ENCODE measurements at places on chromosomes 6 and 20. TPM values are rescaled to one million over a fixed set of nuclear protein-coding genes. Genes with fewer than 3 reads are reported as not detected.

SFT2D1 gene
- total RNA-seq: 58.0 TPM

- no peak for DNase-seq
These were observed 138.3 kb upstream of the CDH4 start for GRCh38 chr20:61113731-61114130.

- no peak for DNase-seq
These were observed 20.7 kb downstream of the FAM50B start for GRCh38 chr6:3869632-3870527.

- DNase-seq: peak; percentile 57
These were observed at the start of gene CST2 for GRCh38 chr20:23826541-23827021. Gene CST2 (minus strand): TSS chr20:23826729. CDS start chr20:23826660, 69 bp downstream.

DNA sequence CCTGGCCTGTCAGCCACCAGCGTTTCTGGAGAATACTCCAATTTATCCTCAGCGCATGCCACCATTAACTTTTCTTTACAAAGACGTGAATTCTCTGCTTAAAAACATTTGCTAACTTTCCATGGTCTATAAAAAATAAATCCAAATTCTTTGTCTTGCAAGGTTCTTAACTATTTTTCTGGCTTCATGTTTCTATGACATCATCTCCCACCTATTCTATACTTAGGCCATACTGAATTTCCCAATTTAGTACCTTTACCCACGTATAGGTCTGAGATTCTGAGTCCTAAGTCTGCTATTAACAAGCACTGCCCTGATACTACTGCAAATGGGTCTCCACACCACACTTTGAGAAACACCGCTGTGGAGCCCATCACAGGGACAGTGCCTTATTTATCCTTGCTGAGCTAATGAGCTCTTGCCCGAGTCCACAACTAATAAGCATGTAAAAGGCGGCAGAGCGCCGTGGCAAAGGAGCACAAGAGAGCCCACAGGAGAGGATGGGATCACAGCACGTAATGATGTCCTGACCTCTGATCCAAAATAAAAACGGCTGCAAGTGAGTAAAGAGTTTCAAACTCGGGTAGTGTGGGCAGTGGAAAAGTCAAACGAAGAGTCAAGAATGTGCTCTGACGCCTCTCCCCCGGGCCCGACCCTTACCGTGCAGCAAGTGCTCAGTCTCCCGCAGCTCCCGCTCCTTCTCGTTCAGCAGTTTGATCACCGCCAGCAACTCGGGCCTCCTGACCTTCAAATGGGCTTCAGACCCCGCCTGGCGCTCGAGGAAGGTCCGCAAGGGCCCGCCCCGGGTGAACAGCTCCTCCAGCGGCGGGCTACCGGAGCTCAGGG is 519 bp downstream of the MTRF1L start:
- peak; percentile 20 for DNase-seq

NMBR gene
- not detected for total RNA-seq

MICB gene
- total RNA-seq: 55.4 TPM

- DNase-seq: no peak
These were observed 571.7 kb downstream of the DHX35 start for GRCh38 chr20:39533858-39534257.

- DNase-seq: no peak
These were observed 872 bp upstream of the RBM39 start for GRCh38 chr20:35742741-35743523.

- DNase-seq: no peak
These were observed 31.6 kb upstream of the PNRC1 start for GRCh38 chr6:89048985-89049384.

- no peak for DNase-seq
These were observed 11.1 kb upstream of the SLC16A10 start for GRCh38 chr6:111076024-111076695.

GRCh38 chr6:10882657-10883171 is 873 bp upstream of the GCM2 start:
- peak; percentile 75 for DNase-seq

GRCh38 chr20:51799401-51799860 is 2.9 kb downstream of the SALL4 start:
- peak; percentile 51 for DNase-seq

GRCh38 chr6:137717074-137718073 is 149.7 kb upstream of the TNFAIP3 start:
- no peak for DNase-seq

DNA sequence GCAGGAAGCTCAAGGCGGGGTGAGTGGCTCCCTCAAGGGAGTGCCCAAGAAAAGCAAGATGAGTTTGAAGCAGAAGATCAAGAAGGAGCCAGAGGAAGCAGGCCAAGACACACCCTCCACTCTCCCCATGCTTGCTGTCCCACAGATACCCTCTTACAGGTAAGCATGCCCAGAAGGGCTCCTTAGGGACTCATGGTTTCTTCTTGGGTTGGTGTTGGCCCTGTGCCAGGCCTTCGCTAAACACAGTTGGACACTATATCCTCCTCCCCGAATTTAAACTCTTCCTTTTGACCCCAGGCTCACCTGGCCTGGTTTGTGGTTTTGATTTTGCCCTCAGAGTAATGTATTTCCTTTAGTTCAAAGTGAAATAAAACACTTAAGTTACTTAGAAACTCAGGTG is 5.1 kb downstream of the BRPF3 start:
- DNase-seq: peak; percentile 3

MAP3K7 gene
- total RNA-seq: 35.2 TPM

RUNX2 gene
- 0.18 TPM for total RNA-seq

- DNase-seq: no peak
These were observed 96.8 kb downstream of the ARMC2 start for GRCh38 chr6:108944707-108945680.

HNF4A gene
- total RNA-seq: 11.4 TPM

DEF6 gene
- 6.5 TPM for total RNA-seq

ITPR3 gene
- 23.4 TPM for total RNA-seq

DNA sequence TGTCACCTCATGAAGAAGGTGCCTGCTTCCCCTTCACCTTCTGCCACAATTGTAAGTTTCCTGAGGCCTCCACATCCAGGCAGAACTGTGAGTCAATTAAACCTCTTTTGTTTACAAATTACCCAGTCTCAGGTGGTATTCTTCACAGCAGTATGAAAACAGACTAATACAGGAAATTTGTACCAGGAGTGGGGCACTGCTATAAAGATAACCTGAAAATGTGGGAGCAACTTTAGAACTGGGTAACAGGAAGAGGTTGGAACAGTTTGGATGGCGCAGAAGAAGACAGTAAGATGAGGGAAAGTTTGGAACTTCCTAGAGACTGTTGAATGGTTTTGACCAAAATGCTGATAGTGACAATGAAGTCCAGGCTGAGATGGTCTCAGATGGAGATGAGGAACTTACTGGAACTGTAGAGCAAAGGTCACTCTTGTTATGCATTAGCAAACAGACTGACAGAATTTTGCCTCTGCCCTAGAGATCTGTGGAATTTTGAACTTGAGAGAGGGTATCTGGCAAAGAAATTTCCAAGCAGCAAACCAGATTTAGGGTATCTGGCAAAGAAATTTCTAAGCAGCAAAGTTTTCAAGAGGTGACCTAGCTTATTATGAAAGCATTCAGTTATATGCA is 23.5 kb upstream of the COL21A1 start:
- DNase-seq: no peak
